ENCODE measurements at places on chromosomes 7 and 10.

DNA sequence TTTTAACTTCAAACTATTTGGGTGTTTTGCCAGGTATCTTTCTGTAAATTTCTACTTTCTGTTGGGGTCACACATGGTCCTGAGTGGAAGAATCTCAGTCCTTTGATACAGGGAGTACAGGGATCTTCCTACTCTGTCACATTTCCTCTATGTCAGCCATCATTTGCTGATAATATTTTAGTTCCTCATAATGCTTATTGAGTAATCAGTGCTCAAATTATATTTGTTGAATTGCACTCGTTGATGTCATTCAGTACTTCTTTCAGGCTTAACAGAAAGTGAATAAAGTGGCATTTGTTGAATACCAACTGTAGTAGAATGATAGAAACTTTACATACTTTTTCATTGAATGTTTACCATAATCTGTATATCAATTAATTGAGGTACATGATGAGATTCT, 31.9 kb downstream of the WDR11 start:
- DNase-seq, result no peak

DNA sequence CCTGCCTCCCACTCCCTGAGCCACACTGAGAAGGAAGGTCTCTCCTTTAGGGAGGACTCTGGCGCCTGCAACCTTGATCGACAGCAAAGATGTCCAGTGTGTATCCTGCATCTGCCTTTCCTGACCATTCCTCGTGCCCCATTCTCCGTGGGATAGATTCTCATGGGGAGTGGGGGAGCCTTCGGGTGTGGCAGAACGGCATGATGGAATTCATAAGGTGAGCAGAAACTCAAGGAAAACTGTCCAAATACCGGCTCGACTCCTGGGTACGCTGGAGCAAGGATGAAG, 636 bp upstream of the RARRES2 start:
- DNase-seq, result no peak

- DNase-seq, result no peak
Observed at GRCh38 chr10:112232670-112233069, 49.1 kb upstream of the GPAM start.

DNA sequence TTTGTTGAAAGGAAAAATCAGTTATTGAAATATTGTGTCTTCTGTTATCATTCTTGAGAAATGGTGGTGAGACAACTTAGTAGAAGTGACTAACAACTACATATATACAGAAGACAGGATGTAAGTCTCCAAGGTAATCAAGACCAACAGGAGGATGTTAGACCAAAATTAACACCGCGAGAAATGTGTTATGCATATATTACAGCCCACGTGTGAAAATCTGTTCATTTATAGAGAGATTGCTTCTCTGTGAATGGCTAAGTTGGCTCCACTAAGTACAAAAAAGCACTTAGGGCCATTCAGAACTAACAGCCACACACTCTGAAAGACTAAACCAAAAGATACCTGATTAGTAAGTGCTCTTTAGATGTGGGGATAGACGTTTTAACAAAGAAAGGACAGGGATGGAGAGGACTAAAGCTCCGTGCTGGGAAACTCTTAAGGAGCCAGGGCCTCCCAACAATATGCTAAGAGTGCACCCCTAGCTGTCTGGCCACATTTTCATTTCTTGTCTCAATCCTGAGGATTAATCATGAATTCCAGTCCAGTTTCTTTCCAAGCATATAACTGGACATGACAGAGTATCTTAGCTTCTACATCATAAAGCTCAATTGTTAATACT, 26.5 kb downstream of the HDAC9 start:
- no peak for DNase-seq

GRCh38 chr7:118250860-118251494, 26.5 kb downstream of the ANKRD7 start:
- DNase-seq, result no peak

- DNase-seq, result no peak
Observed at GRCh38 chr10:64033711-64034110, 512.5 kb downstream of the REEP3 start.

DNA sequence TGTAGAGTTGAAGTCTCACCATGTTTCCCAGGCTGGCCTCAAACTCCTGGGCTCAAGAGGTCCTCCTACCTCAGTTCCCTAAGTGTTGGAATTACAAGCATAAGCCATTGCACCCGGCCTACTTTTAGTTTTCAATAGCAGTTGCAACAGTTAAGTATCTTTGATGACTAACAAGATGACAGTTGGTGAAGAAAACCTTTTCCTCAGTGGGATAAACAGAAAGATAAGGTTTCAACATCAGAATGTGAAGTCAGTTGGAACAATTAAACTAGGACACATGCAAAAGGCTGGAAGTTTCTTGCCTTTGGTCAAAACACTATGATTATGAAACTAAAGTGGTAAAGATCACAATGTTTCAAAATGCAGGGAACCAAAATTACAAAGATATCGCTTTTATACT, 169.2 kb downstream of the ZNF438 start:
- DNase-seq, result peak; percentile 56

GRCh38 chr7:141954334-141954733, 7.6 kb upstream of the CLEC5A start:
- no peak for DNase-seq

DNA sequence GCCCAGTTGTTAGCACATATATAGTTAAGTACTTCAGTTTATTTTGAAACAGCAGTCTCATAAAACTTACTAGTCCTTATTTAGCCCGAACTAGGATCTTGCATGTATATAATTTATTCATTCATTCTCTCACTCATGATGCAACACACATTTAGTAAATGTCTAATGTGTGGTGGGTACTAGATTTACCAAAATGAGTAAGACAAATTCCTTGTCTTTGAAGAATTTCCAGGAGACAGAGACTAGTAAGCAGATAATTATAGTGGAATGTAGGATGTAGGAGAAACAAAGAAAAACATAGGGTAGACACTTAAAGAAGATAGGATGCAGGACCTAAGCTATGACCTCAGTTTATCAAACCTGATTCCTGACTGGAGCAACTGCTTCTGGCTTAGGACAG, 120.2 kb upstream of the AMPH start:
- DNase-seq, result no peak

DNA sequence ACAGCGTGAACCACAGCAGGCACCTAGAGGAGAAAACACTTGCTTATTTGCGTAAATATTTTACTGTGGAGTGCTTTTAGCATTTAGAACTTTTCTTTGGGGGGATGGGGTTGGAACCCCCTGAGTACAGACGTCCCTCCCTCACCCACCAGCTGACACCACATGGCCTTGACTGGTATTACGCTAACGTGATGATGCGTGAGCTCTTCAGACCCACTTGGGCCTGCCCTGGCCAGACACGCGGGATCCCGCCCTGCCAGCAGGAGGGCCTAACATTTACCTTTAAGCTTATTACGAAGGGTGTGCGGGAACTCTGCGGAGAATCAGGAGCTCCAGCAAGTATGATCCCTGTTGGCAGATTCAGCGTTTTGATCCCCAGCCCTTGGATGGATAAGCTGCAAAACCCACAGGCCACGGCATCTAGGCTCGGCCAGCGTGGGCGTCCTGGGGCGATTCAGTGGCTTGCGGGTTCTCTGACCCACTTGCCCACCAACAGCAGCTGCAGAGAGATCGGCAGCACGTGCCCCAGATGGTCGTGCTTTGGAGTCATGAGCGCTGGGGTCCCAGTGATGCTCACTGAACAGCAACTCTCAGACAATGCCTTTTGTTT, 545.5 kb upstream of the FOXK1 start:
- no peak for DNase-seq

DNA sequence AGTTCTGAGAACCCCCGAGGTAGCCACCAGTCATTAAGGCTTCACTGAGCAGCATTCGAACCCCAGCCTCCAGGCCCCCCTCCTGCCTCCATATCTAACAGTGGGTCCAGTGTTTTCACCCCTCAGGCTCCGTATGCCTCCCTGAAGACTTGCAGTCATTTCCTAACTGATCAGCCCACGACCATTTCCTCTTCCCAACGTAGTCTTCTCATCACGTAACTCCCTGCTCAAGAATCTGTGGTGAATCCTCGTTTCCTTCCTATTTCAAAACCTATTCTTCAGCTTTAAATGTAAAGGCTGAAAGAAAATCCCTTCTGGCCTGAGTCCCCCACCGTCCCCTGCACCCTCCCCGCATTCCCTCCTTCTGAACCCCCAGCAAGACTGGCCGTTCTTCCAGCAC, 21.1 kb downstream of the FRMD4A start:
- DNase-seq, result no peak

GRCh38 chr10:124608093-124608721, 136.0 kb downstream of the FAM53B start:
- DNase-seq, result no peak

GRCh38 chr7:110224643-110225042, 866.3 kb upstream of the LRRN3 start:
- no peak for DNase-seq

- DNase-seq, result no peak
Observed at GRCh38 chr7:84363741-84364140, 169.2 kb upstream of the SEMA3A start.

DNA sequence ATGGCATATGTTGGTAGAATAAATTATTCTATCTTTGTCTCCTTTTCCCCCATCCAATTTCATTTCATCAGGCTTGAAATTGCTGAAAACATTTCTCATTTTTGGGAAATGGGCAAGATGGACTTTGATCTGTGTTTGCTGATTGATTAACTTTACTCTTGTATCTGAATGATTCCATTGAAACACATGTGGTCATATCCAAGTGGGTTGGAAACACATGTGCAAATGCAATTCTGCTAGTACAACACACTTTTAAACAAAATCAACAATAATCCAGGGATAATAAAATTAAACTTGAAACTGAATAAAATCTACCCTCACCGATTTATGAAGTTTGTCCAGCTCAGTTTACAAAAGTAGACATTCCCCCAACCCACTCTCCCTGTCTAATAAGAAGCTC, 96.9 kb downstream of the EPDR1 start:
- no peak for DNase-seq

- no peak for DNase-seq
Observed at GRCh38 chr10:82874671-82875070, 999.7 kb downstream of the NRG3 start.

DNA sequence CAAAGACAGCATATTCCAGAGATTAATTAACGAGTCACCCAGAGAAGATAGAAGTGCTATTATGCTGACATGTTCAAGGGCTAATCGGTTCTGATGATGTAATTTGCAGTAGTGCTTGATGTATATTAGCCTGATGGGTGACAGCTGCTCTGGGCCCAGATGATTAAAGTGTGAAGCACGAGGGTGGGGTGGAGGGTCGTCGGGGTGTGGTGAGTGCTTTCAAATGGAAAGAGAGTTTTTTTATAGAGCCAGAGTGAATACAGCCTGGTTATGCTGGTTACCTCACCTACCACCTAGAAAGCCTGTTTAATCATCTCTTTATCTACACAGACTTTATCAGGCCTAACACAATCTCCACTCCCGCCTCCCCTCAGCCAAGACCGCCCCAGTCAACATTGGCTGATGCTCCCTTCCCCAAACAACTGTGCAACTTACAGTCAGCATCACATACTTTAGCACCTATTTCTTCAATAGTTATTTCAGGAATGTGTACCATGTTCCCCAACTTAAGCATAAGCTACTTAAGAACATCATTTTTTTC, 11.5 kb upstream of the STN1 start:
- DNase-seq, result peak; percentile 68

- no peak for DNase-seq
Observed at GRCh38 chr10:116001976-116002375, 271.0 kb downstream of the GFRA1 start.

GRCh38 chr10:369684-370448, 234.6 kb downstream of the ZMYND11 start:
- no peak for DNase-seq

DNA sequence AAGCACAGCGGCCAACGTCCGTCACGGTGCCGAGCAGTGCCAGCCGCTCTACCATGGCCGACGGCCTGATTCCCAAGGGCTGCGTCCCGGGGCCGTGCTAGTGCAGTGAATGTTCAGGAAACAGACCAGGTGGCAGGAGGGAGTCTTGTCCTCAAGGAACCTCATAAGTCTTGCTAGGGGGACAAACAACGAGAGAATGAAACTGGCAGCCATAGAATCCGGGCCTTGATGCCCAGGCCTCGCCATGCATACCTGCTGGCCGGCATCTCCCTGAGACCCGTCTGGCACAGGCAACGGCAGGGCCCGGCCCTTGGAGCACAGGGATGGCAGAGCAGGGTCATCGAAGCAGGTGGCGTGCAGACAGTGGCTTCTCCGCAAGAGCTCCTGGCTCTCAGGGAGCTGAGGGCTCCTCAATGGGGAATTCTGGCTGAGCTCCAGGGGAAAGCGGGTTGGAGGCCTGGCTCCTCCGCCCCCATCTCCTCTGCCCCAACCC, 58.8 kb downstream of the DIP2C start:
- DNase-seq, result peak; percentile 29

- DNase-seq, result no peak
Observed at GRCh38 chr7:99027241-99027640, 116.7 kb downstream of the SMURF1 start.

GRCh38 chr7:71015252-71015900, 116.6 kb upstream of the GALNT17 start:
- DNase-seq, result peak; percentile 40

- DNase-seq, result no peak
Observed at GRCh38 chr7:77295549-77295948, 95.9 kb upstream of the FGL2 start.

DNA sequence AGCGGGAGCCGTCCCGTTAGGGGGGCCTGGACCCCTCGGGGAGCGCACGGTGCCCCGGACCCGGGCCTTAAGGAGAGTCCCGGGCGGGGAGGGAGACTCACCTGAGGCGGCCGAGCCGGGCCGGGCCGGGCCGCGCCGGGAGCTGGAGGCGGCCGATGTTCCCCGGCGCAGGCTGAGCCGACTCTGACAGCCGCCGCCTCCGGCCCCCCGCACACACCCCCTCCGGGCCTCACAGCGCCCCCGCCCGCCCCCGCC, at the start of gene ACHE:
Gene ACHE, minus strand, starts transcription at position 188 of the 255 bp plus-strand sequence. CDS start 1,656 bp downstream, outside the sequence.
- no peak for DNase-seq

- peak; percentile 93 for DNase-seq
Observed at GRCh38 chr10:130820880-130821482, 490.5 kb downstream of the TCERG1L start.

- no peak for DNase-seq
Observed at GRCh38 chr7:18140943-18141342, 113.3 kb upstream of the PRPS1L1 start.
